ENCODE measurements at places on chromosomes 4 and X.
A peak's percentile ranks its signal among the peaks of the same experiment; 100 is the strongest.

DNA sequence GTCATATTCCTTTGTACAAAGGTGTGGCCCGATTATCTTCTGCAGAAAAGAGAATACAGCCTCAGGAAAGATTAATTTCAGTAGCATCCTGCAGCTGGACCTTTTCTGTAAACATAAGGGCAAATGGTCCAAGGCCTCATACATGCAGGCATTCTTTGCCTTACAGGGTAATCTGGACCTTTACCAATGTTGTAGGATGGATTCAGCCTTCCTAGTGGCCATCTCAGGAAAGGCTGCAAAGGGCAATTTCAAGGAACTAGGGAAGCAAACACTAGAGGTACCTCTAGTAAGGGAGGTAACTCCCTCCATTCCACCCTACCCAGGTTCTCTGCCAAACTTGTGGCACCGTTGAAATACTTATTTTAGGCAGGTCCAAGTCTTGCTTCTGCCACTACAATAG lies 43.0 kb downstream of the UGT2B28 start:
- no peak for DNase-seq

DNA sequence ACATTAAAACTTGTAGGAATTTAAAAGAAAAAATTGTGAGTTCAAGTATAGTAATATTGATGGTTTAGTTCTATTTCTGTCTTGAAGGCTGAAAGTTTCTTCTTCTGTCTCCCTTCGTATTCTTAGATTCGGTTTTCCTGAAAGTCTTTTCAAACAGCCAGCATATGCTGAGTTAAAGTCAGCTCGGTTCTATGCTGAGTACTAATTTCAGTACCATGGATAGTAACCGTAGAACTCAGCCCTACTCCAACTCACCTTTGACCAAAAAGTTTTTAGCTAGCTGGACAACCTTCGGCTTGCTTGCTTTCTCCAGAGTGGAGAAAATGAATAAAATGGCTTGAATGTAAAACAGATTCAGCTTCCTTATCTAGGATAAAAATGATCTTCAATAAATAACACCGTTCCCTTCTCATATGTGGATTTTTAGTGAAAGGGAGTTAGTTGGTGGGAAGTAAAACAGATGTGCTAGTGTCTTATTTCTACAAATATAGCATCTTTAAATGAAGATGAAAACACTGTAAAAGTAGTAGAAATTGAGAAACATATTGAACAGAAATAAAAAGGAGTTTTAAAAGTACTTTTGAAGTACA lies 5.2 kb downstream of the POU4F2 start:
- peak; percentile 13 for DNase-seq

DNA sequence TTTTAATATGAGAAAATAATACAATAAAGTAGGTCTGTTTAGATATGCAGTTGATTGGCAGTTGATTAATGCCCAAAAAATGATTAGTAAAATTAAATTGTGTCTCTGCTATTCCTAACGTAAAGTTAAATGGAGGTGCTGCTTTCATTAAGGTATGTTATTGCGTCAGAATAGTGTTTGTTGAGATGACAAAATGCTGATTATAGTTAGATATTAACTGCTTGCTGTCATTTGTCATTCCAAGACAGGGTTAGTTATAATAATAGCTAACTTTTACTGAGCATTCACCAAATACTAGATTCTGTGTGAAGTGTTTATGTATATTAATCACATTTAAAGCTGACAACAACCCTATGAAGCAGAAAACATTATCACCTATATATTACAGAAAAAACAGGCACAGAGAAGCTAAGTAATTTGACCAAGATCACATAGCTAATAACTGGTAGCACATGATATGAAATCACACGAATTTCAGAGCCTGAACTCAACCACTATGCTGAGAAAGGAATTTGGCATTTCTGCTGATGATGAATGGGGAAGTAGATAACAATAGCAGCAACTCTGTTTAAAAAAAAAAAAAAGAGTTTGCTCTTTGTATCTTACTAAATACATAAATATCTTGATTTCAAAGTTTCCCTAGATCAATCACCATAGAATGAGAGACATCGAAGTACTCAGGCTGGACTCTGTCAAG lies 59.7 kb upstream of the WDR44 start:
- no peak for DNase-seq

DNA sequence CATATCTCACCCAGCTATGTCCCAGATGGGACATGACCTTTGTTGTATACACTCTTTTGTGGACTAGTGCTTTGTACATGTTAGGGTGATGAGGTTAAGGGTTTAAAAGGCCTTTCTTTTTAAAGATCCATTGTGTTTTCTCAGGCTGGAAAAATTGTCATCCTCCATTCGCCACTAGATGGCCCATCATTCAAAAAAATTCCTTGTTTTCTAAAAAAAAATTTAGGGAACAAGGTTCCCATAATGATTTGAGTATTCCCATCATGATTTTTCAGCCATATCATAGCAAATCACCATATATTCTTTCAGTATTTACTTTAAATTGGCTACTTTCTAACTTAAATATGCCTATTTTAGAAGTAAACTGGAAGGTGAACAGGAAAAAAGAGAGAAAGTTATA lies 91.9 kb upstream of the TMEM164 start:
- DNase-seq, result no peak

- DNase-seq, result no peak
Observed at GRCh38 chrX:123230798-123231197, 46.7 kb downstream of the GRIA3 start.

DNA sequence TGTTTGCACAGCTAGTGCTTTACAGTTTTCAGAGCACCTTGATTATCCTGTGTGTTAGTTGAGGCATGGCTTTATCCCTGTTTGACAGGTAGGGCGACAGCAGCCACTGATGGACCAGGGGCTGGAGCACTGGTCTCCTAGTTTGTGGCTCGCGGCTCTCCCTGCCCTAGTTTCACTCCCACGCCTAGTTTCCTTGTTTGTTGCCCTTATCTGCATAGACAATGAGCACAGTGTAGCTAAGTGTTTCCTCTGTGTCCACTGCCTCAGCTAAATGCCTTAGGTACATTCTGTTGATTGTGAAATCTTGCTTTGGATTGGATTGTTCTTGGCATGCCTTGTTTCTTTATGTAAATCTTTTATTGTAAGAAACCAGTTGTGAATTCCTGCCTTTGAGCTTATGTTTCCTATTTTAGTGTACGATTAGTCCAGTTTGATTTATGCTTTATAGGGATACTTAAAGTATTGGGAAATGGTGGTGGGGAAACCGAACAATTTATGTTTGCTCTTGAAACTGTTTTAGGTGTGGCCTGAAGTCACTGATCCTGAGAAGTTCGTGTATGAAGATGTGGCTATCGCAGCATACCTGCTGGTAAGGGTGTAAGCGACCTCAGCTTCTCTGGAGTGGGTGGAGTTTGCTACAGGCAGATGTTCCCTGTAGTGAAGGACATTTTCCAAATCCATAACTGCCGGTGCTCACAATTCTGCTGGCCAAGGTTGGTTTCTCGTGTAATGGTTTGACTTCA lies 11.0 kb downstream of the TRMT44 start:
- DNase-seq, result no peak

GRCh38 chrX:151227627-151228026 lies 51.2 kb downstream of the GPR50 start:
- DNase-seq, result no peak

- DNase-seq, result no peak
Observed at GRCh38 chr4:145453163-145453520, 28.5 kb upstream of the SMAD1 start.

GRCh38 chr4:150952167-150952845 lies 62.8 kb downstream of the LRBA start:
- DNase-seq, result no peak

GRCh38 chrX:69238114-69238886 lies 73.0 kb upstream of the PJA1 start:
- DNase-seq, result no peak

GRCh38 chr4:147776716-147777115 lies 44.8 kb downstream of the ARHGAP10 start:
- no peak for DNase-seq

- no peak for DNase-seq
Observed at GRCh38 chrX:84363663-84364062, 138.6 kb downstream of the HDX start.

- peak; percentile 25 for DNase-seq
Observed at GRCh38 chrX:150234126-150234525, 129.0 kb upstream of the MAMLD1 start.
